Pancreas (tissue), 10 donors: ENCODE measurements at places on chromosomes 6 and 20. TPM values are rescaled to one million over a fixed set of nuclear protein-coding genes. Genes with fewer than 3 reads are reported as not detected.

Gene PRL
- not detected for polyA plus RNA-seq

DNA sequence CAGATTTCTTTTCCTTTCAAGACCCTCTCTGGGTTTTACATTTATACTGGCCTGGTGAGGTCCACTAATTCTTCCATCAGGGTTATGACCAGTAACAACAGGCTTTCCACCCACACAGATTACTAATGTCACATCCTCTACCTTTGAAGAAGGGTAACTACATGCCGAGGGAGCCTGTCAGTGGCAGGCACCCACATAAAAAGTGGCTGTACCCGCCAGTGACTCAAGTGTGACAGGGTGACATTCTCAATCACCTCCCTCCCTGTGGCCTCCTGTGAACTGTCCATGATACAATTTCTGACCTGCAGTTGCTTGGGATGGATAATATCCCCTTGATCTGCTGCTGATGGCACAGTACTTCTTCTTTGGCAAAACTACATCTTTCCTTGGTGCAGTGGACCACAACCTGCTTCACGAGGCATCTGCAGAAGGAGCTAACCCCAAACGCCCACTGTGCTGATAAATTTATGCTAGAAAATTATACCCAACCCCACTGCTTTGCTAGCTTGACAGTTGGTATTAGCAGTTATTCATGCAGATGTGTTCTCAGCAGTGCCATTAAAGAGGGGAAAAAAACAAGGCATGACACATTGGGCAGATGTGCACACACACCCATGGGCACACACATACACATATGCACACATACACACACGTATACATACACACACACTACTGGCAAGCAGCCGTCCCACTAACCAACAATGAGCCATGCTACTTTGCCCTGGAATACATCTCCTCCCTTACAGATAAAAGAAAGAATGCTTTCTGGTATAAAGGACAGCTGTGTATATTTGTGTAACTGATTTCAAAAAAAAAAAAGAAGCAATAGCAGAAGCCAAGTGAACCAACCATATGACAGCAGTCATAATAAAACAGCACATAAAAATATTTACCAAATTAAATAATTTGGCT is 20.8 kb downstream of the GFOD1 start:
- no peaks in the 10 kb centered on the region for H3K27me3 ChIP-seq
- H3K4me1 ChIP-seq, result no peaks in the 10 kb centered on the region
- H3K4me3 ChIP-seq, result no peak overlapping the region
- H3K36me3 ChIP-seq, result no peaks in the 10 kb centered on the region
- H3K27ac ChIP-seq, result no peak overlapping the region
- DNase-seq, result no peak

GRCh38 chr6:168884050-168884645 is 369.5 kb downstream of the THBS2 start:
- no peaks in the 10 kb centered on the region for H3K36me3 ChIP-seq
- no peaks in the 10 kb centered on the region for H3K27me3 ChIP-seq
- no peak overlapping the region for H3K4me3 ChIP-seq
- no peaks in the 10 kb centered on the region for H3K4me1 ChIP-seq
- no peak for DNase-seq

DNA sequence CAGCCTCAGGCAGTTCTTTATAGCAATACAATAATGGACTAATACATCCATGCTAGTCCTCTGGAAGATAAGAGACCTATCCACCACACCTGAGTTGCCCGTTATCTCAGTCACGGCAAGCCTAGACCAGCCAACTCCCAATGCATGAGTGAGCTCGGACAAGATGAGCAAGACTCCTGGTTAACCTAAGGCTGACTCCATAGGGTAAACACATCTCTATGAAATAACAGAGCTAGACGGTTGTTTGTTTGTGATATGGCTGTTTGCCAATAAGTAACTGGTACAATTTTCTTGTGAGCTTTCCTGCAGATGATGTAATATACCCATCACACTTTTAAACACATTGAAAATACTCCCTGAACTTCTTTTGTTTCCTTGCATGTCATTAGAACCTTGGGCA is 70.6 kb upstream of the PHACTR1 start:
- no peaks in the 10 kb centered on the region for H3K36me3 ChIP-seq
- no peak for DNase-seq
- H3K27me3 ChIP-seq, result no peaks in the 10 kb centered on the region
- H3K4me1 ChIP-seq, result no peaks in the 10 kb centered on the region
- no peak overlapping the region for H3K4me3 ChIP-seq
- no peak overlapping the region for H3K27ac ChIP-seq
